ENCODE measurements at places on chromosomes 7 and 10.

DNA sequence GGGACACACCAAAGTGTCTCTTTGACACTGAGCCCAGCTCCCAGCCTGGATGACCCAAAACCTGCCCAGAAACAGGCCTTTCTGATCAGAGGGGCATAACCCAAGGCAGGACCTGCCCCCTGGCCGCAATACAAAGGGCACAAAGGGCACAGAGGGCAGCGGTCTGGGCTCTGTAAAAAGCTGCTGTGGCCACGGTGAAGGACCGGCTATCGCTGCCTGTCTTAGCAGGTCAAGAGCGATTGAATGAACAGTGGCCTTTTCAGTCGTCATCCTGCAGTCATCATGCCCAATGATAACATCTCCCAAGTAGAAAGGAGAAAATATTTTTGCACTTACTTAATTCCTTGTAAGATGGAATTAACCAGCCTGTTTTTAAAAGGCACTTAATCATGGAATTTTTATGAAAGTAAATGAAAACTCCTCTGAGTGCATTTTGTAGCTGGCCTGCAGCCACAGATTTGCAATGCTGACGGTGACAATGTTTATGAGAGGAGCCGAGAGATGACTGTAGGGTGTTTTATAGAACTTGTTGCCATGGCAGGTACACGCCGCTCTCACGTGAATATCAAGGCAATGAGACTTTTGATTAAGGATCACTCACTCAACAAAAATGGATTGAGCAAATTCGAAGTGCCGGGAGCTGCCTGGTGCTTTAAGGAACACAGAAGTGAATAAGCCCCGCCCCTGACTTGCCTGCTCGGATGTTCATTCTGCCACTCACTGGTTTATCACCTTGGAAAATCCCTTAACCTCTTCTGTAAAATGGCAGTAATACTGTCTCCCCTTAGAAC is 47.3 kb upstream of the BHLHA15 start:
- DNase-seq, result no peak

DNA sequence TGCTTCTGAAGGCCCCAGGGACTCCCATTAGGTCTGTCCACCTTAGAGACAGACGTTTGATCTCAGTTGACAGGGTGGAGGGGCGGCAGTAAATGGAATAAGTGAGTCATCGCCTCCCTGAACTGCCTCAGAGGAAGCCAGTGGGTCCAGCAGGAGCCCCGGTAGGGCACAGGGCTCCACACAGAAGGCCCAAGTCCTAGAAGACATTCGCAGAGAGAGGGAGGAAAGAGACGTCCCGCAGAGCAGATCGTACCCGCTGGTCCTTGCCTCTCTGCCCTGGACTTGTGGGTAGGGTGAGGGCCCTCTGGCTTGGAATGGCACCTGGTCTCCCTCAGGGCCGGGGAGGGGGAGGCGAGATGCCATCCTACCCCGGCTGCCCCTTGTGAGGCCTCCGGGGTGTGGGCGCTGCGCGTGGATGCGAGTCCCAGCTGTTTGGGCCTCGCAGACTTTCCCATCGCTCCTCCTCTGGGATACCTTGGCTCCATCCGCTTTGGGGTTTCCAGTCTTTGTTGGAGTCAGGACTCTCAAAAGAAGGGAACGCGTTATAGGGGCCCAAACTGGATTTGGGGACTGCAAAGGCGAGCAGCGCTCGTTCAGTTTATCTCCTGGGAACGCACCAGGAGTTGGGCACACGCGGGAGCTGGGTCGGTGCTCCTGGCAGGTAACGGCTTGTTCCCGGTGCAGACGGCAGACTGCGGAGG is 5.1 kb downstream of the TLX1 start:
- DNase-seq, result no peak

- DNase-seq, result no peak
Measured at GRCh38 chr7:138196971-138197896, 121.0 kb downstream of the AKR1D1 start.

- no peak for DNase-seq
Measured at GRCh38 chr10:86072413-86072812, 294.2 kb downstream of the GRID1 start.

DNA sequence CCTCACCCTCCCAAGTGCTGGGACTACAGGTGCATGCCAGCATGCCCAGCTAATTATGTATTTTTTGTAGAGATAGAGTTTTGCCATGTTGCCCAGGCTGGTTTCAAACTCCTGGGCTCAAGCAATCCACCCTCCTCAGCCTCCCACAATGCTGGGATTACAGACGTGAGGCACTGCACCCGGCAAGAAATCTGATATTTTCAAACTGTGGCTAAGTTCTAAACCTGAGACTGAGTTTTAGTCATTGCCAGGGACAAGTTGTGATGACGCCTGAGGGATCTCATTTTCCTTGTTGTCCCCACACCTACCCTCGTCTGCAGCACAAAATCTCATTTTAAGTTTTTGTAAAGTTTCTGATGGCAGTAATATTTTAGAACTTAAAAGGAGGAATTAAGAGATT is 9.8 kb downstream of the AUTS2 start:
- DNase-seq, result no peak

GRCh38 chr10:114758331-114758730 is 63.2 kb upstream of the FHIP2A start:
- no peak for DNase-seq

GRCh38 chr7:41219276-41219675 is 483.6 kb downstream of the INHBA start:
- DNase-seq, result no peak

DNA sequence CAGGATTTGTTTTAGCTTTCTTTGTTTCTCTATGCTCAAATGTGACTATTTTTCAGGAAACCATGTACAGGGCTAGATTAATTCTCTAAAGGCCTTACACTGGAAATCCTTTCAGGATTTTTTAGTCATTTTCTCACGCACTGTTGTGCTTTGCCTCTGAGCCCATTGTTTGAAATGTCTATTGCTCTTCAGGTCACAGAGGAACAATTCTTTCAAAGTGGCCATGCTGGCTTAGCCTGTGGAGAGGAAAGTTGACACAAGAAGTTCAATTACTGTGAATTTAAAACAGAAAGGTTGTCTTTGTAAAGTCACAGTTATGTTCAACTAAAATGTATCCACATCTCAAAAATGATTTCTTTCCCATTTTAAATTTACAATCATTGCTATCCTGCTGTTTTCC is 1071.7 kb upstream of the POT1 start:
- DNase-seq, result no peak

- DNase-seq, result no peak
Measured at GRCh38 chr7:17297243-17297642, 1.2 kb upstream of the AHR start.

DNA sequence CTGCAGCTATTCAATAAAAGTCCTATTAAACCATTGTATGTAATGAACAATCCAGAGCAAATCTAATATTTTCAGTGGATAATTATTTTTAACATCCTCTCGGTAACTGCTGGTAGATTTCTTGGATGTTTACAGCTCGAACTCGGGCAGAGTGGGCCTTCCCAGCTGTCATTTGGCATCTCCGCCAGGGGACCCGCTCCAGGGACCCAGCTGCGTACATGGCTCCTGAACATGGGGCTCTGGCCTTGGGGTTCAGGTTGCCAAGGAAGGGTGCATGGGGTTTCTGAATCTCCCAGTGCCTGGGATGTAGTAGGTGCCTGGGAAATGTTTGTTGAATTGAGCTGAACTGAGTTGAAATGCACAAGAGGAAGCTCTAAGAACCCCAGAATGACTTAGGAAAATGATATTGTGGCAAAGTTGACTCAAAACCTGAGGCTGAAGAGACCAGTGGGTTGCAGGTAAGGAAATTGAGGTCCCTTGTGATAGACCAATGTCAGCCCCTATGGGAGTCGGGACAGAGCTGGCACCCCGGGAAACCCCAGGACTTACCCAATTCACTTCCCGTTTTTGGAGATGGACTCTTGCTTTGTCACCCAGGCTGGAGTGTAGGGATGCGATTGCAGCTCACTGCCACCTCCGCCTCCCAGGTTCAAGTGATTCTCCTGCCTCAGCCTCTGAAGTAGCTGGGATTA is 228.4 kb downstream of the CUX1 start:
- DNase-seq, result no peak

GRCh38 chr7:8131694-8132605 is 130.0 kb downstream of the ICA1 start:
- no peak for DNase-seq

All from stimulated activated CD8-positive, alpha-beta memory T cell treated with anti-CD3 and anti-CD28 coated beads, Interleukin-4, amount 100 ng/mL, for 1 hour (primary cell).